GM12892 (cell line): ENCODE measurements at places on chromosomes 1 and 21.

- no peak for DNase-seq
Observed at GRCh38 chr21:41142051-41142795, 25.7 kb upstream of the BACE2 start.

DNA sequence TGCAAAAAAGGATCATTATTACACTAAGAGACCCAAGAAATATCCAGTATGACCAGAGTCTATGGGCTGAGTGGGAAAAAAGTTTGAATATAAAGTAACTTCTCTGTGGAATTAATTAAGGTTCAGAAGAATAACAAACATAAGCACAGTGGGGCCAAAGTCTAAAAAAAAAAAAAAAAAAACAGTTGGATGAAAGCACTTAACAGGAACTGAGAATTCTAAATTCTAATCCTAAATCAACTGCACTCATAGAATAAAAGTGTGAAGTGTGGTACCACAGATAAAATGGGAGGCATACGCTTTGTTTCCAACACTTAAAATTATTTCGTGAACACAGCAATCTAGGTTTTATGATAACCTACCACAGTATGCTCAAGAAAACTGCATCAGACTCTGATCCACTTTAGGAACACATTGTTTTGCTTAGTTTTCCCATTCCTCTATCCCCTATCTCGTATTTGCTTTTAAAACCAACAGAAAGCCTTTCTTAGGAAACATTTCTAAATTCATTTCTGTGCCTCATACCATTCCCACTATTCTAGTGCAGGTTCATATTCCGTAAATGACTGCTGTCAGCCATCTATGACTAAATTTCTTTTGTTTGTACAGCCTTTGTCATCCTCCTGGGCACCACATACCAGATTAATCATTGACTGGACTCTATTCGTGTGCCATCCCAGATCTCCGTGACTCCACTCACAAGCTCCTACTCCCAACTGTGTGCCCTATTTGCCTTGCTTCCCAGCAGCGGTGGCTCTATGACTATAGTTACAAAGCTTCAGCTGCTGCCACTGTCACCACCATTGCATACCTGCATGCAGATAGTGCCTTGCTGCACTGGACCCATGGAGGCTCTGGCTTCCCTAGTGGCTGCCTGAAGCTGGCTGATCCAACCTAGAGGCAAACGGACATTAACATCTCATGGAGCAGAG, 24.9 kb downstream of the CHML start:
- no peak for DNase-seq

- DNase-seq, result no peak
Observed at GRCh38 chr1:55064861-55065263, 25.5 kb downstream of the PCSK9 start.

- no peak for DNase-seq
Observed at GRCh38 chr1:232591344-232591743, 38.6 kb downstream of the SIPA1L2 start.

DNA sequence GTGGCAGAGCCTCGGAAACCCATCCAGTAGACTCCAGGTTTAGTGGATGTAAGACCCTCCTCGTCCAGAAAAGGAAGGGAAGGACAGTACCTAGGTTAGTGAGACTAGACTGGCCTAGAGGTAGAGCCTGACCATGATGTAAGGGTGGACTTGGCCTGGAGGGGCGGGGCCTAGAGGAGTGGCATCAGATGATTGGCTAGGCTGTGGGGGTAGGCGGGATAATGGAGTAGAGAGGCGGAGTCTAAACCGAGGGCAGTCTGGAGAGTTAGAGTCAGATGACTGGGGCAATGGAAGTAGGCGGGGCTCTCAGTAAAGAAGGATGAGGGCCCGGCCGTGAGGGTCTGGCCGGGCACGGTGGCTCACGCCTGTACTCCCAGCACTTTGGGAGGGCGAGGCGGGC, 70.1 kb downstream of the EPHB2 start:
- peak; percentile 40 for DNase-seq
